ENCODE measurements at places on chromosomes 13 and 19.

DNA sequence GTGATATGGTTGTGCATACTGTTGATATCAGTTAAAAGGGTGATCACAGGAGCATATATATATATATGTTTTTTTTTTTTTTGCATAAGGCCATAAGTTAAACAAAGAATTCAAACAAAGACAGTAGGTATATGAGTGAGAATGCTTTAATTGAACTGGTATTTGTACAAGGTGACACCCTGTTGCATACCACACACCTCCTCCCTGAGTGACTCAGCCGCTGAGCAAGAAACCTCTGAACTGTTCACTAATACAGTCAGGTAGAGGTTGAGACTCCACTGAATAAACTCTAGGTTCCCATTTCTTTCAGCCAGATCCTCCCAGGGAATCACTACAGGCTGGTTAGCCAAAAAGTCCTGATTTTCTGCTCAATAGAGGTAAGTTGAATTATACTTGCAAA, at the start of gene SCEL:
Gene SCEL, plus strand, starts transcription at position 259 of the 400 bp plus-strand sequence. CDS start 20,170 bp downstream, outside the sequence.
- DNase-seq = no peak

- DNase-seq = no peak
Observed at GRCh38 chr19:22604571-22605274, 29.4 kb upstream of the ZNF492 start.

- DNase-seq = no peak
Observed at GRCh38 chr19:782185-782877, 14.9 kb upstream of the PTBP1 start.

DNA sequence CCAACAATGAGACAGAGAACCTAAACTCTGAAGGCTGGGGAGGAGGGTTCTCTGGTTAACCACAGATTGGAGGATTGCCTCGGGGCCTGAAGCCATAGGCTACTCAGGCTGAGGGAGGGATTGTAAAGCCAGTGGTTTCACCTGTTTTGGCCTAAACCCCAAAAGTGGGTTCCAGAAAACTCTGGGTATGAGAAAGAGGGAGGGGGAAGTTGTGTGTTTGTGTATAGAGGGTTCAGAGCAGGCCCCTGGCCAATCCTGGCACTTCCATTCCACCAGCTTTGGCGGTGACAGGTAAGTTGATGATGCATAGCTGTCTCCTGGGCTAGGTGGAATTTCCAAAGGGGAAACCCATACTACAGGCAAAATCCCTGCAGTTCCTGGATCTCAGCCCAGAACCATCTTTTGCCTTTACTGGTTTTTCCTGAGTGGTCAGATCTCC, 13.5 kb upstream of the CCDC97 start:
- DNase-seq = no peak

DNA sequence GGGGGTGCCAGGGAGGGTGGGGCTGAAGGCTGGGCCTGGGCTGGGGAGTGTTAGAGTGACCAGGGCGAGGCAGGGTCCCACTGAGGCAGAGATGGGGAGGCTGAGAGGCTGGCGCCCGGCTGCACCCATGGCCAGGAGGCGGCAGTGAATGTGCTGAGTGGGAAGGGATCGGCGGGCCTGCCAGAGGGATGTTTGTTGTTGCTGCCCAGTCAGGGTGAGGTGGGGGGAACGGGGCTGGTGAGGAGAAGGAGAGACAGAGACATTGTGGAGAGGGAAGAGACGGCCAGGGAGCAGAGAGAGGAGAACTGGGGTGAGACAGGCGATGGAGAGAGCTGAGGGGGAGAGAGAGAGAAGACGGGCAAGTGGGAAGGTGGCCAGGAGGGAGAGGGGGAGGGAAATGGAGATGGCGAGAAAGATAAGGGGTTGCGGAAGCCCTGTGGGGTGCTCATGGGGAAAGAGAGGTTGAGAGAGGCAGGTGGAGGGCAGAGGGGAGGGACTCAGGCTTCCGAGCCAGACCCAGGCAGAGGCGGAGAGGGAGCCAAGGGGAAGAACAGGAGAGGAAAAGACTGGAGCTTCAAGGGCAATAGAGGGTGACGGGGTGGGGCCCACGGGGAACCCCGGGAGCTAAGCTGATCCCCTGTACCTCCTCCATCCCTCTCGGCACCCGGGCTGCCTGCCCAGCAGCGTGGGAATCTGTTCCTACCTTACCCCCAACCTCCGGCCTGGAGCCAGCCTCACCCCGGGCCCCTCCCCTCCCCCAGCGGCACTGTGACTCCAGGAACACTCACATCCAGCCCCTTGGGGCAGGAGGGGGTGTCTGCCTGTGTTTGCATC, 690 bp upstream of the B3GNT8 start:
- no peak for DNase-seq

DNA sequence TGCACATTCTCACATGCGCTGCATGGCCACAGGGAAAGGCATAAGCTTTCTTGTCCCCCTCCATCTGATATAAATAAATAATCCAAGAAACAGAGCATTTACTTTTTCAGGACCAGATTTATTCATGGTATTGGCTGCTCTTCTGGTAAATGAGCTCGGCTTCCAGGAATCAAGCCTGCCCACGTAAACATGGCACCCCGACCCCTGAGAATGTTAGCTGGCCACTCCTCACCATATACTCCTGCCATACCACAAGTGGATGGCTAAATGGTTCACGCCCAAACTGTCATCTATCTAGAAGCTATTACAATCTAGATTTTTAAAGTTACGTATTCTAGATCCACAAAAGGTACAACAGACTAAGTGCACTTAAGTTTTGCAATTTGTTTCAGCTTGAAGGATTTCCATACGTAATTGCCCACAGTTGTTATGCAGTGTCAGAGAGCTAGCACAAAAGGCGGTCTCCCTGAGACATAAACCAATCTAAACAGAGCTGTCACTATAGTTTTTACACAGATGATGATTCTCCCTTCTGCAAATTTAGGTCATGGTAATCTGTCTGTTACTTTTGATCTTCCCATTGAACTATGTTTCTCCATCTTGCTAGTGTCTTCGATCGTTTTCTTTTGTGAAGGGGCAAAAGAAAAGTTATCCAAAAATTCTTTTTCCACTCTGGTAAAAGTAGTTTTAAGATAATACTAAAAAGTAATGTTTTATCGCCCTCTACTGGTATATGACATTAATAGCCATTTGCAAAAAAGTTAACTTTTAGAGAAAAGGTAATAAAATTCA, 16.2 kb upstream of the FOXO1 start:
- peak; percentile 59 for DNase-seq
